CD4-positive, alpha-beta T cell (primary cell): ENCODE measurements at places on chromosomes 6 and 20.

DNA sequence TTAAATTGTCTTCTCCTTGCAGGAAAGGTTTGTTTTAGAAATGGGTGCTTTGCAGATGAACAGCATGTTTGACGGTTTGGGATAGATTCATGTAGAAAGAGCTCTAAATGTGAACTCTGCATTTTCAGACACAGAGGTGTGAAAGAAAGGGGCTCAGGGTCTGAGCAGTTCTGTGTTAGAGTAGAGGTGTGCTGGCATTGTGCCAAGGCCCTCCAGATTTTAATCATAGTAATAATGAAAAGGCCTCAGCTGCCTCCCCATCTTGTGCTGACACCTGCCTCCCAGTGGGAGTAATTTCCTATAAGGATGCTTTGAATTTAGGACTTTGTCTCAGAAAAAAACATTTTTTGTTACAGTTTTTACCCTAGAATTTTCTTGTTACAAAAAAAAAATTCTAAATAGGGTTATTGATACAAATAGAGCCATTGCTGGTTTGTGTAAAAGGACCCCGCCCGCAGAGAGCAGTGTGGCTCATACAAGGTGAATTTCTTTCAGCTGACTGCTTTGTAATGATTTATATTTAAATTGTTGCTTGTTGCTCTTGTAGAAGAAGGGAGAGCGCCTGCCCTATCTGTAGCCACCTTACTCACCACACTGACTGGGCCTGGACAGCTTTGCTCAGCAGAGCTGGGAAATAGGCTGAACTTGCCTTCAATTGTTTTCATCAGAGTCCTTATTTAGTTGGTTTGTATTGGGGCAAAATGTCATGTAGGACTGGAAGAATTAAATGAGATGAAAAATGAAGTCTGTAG lies 294.5 kb downstream of the ZFAND3 start:
- DNase-seq: no peak

GRCh38 chr6:91029211-91029610 lies 442.3 kb upstream of the MAP3K7 start:
- no peak for DNase-seq

DNA sequence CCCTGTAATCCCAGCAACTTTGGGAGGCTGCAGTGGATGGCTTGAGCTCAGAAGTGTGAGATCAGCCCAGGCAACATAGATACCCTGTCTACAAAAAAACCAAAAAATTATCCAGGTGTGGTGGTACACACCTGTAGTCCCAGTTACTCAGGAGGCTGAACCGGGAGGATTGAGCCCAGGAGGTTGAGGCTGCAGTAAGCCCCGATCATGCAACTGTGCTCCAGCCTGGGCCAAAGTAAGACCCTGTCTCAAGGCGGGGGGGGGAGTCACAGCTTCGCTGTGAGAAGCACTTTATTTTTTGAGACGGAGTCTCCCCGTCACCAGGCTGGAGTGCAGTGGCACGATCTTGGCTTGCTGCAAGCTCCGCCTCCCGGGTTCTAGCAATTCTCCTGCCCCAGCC lies 54.2 kb downstream of the EZR start:
- DNase-seq: no peak

DNA sequence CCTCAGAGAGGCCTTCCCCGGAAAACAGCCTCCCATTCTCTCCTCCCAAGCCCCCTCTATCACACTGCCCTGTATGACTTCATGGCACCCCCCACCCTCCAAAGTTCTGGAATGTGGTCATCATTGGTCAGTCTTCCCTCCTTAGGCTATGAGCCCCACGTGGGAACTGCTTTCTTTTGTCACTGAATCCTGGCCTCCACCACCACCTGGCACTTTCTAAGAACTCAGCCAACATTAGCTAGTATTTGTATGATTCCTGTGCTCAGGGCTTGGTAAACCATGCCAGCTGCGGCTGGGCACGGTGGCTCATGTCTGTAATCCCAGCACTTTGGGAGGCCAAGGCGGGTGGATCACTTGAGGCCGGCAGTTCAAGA lies 8.4 kb upstream of the E2F1 start:
- DNase-seq: no peak

GRCh38 chr6:154528310-154528915 lies 17.9 kb upstream of the CNKSR3 start:
- no peak for DNase-seq

GRCh38 chr6:70549327-70549726 lies 17.4 kb upstream of the SDHAF4 start:
- no peak for DNase-seq

GRCh38 chr6:70398783-70399728 lies 14.3 kb upstream of the FAM135A start:
- no peak for DNase-seq
